ENCODE measurements at places on chromosomes 11 and 22.

DNA sequence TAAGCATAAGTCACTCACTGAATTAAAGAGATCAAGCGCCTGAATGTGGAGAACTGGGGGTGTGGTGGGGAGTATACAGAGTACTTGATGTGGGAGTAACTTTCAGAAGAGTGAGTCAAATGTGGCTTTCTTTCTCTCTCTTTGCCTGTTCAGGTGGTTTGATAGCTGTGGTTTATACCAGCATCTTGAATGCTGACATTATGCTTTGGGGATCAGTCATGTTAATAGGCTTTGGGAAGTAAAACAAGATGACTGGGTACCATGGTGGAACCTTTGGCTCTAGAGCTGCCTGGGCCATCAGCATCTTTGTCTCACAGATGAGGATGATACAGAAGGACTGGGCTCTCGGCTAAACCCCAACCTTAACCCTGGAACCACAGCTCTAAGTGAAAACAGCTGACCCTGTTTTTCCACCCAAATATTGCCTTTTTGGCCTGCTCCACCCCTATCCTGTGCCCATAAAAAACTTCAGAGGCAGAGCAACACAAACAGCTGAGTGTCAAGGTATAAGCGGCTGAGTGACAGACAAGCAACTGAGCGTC lies 58.2 kb upstream of the GNAZ start:
- DNase-seq = no peak

DNA sequence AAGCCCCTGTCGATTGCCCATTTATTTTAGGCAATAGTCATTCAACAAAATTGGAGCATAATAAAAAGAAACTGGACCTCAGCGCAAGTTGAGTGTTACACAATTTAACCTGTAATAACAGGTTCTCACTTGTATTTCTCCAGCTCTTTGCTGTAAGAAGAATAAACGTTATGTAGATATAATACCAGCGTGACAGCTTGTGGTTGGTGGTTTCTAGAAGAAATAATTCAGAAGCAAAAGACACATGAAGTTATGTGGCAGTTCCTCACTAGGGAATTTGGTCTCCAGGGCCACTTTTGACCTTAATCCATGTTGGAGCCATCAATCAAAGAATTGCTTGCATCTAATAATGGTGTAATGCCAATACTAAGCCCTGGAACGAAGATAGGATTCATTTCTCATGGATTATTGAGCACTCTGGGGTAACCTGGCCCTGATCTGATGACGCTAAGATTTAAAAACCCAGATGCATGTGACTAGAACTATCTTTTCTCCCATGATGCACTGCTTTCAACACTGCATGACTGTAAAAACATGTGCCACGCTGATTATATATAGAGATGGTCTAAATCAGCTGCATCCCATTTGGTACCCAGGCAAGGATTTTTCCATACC lies 129.7 kb upstream of the LDLRAD3 start:
- no peak for DNase-seq

DNA sequence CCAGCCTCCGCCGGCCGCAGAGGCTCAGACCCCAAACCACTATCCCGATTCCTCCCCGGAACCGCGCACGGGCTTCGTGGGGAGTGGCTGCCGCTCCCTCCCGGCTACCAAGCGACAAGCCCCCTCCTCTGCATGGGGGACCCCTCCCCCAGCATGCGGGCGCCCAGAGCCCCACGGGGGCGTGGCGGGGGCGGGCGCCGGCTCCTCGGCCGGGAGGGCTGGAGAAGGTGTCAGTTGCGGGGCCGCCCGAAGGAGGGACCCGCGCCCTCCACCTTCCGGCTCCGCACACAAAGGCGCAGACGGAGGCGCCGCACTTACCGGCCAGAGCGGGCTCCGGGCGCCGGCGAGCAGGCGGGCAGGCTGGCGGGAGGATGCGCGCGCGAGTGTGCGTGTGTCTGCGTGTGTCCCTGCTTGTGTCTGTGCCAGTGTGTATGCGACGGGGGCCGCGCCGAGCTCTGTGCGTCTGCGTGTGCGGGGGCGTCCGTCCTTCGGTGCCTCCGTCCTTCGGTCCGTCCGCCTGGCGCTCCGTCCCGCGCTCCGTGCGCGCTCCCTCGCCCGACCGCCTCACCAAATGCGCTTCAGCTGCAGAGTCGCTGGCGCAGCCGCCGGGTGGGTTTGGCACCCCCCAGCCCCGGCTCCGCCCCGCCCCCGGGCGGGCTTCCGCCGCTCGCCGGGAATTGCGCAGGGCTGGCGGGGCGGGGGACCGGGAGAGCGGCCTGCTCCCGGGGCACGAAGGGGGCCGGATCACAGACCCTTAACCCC lies at the start of gene PTPN5:
PTPN5 (minus strand) TSS at position 592 of the 762 bp plus-strand sequence. CDS start 19,840 bp downstream, outside the sequence.
- no peak for DNase-seq

DNA sequence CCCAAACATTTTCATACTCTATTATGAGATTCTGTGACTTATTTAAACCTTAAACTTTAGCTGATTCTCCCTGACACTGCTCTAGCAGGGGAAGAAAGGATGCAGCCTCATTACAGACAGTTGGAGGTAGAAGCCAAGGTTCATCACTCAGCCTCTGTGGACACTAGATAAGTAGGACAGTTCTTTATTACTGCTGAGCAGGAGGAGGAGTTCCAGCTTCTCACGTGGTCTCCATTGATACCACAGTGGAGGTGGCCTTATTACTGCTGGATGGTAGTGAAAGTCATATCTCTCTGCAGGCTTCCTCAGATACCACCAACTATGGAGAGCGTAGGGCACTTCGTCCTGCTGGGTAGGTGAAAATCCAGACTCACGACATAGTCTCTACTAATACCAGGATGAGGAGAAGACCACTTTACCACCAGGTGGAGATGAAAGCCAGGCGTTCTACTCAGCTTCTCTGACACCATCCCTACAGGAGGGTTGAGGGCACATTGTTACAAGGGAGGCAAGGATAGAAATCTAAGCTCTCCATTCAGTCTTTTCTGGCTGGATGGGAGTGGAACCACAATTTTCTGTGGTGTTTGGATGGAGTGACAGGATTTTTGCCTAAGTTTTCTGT lies 13.1 kb upstream of the ANGPTL5 start:
- no peak for DNase-seq

- no peak for DNase-seq
Measured at GRCh38 chr11:103413266-103413888, 304.2 kb downstream of the DYNC2H1 start.

DNA sequence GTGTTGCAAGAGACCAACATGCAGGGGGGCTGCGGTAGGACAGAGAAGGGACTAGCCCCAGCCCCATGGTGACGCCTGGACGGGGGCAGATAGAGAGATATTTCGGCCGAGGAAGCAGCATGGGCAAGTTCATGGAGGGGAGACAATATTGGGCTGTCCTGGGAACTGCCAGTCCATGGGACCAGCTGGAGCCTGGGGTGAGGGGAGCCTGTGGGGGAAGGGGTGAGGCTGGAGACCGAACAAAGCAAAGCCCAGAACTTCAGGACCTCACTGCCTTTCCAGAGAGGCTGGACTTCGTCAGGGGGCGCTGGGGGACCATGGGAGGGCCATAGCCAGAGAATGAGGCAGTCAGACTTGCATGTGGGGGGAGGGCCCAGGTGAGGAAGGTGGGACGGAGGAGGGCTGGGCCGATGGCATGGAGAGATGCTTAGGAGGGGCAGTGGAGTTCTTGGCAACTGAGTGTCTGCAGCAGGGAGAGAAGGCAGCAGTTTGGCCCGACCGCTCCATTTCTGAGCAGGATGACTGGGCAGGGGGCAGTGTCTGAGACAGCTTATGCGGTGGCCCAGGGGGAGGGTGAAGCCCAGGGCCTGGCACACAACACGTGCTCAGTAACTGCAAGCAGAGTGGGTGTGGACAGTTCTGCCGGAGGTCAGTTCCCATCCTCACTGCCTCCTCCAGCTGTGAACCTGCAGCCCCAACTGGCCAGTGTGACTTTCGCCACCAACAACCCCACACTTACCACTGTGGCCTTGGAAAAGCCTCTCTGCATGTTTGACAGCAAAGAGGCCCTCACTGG lies 712 bp downstream of the UPK3A start:
- DNase-seq = no peak

DNA sequence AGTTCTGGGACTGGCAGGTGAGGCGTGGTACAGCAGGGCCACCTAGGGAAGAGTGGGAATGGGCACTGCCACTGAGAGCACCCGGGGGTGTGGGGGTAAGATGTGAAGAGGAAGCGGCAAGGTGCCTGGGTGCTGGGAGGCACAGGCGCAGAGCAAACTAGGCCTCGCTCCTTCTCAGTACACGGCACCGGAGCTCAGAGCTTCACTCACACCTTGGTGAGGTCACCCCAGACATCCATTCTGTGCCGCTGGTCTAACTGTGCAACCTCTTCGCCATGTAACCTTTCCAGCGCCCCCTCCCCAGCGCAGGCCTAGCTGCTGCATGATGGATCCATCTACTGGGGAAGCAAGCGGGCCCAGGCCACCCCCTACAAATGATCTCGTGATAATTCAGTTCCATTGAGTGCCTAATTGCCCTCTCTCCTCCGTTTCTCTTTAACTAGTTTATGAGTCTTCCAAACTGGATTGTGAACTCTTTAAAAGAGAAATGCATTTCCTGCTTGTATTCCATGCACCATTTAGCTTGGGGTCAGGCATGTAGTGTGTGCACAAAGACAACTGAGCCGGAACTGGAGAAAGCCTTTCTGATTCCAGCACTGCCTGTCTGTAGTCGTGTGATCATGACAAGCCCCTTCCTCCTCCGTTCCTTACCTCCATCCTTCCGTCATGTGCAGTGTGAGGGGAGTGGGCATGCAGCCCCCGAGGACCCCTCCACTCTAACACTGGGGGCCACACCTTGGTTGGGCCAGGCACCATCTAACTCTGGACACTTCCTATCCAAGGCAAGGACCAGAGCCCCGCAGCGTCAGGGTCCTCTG lies 1475.2 kb downstream of the TBC1D22A start:
- no peak for DNase-seq

GRCh38 chr11:61603667-61604066 lies 22.8 kb upstream of the SYT7 start:
- no peak for DNase-seq

DNA sequence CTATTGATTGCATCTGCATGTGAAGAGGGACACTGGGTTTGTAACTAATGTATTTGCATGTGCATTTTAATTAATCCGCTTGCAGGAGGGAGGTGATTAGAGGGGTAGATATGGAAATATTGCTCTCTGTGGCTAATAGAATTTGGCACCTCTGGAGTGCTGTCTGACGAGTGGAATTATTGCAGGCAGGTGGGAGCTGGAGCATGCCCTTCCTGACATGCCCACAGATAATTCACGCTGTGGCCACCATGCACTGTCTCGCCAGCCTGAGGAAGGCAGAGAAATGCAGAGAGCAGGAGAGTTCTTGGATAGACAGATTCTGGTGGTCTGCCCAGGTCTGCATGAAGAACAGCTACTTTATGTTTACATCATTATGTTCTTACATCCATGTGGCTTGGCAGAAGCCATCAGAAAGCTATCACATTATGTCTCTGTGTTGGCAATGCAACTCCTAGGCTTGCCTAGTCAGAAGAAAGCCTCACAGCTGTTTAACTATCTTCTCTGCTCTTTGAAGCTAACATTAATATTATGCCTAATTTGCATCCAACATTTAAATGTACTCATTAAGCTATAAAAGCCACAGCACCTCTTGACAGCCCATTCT lies 89.4 kb upstream of the DRD2 start:
- DNase-seq = no peak

DNA sequence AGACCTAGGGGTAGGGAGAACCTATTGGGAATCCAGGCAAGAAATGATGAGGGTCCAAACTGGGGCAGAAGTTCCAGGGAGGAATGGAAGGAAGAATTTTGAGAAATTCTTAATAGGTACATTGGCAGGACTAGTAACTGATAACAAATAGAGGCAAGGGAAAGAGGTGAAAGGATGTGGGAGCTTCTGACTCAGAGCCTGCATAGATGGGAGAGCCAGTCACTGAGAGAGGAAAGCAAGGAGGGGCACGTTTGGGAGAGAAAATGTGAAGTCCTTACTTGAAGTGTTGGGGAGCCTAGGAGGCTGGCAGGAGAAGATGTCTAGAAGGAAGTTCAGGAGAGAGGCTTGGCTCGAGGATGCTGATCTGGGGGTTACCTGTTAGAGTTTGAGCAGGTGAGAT lies 104.6 kb upstream of the NCAM1 start:
- DNase-seq = no peak

GRCh38 chr11:72349616-72350218 lies 84.6 kb downstream of the CLPB start:
- DNase-seq = no peak

GRCh38 chr11:87603887-87604286 lies 566.2 kb downstream of the TMEM135 start:
- no peak for DNase-seq

- DNase-seq = no peak
Measured at GRCh38 chr11:130551388-130551787, 102.9 kb downstream of the ADAMTS15 start.

DNA sequence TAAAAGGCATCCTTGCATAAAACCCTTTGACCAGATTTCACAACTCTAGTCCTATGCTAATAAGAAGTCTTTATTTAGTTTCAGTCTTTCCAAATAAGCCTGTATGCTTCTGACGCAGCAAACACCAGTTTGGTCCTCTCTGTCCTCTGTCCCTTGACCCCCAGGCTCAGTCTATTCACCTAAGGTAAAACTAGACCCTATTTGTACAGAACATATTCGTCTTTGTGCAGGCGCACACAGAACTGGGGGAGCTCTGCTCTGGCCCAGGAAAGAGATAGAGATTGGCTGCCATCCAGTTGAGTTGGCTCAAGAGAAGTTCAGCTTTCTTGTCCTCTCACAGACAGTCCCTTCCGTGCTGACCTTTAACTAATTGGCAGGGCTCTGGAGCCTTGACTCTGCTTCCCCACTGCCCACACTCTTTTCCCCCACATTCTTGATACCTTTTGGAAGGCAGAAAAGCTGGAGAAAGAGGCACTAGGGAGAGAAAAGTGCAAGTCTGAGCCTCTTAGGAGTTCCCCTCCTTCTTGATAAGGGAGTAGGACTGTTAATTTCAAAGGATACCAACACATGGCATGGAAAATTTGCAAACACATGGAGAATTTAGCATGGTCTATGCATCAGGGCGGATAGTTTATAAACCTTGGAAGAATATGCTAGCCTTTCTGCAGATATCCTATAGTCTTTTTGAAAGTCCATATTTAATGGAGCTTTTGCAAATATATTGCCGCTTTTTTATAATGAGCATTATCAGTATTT lies 21.2 kb upstream of the PSMA1 start:
- DNase-seq = no peak

DNA sequence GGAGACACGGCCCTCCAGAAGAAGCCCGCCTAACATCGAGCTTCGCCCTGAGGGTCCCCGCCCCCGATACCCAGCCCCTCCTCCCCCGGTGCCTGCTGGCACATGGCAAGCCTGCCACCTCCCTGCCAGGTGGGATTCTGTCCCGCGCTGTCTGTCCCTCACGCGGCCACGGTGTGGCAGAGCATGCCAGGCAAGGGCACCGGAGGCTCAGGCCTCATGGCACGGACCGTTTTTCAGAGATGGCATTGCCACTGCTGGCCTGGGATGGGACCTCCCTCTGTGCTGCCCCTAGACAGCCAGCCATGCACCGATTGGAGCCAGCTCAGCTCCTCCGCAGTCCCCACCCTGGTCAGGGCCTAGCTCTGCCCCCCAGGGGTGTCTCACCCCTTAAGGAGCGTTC lies 19.4 kb downstream of the MRPL23 start:
- DNase-seq = no peak

- DNase-seq = no peak
Measured at GRCh38 chr22:20584872-20585638, 77.6 kb downstream of the MED15 start.

All from non-pigmented ciliary epithelial cell (primary cell).